CD4-positive, alpha-beta T cell treated with Interleukin-15 for 4 hours (primary cell): ENCODE measurements at places on chromosomes 3 and 15.

- DNase-seq = no peak
Measured at GRCh38 chr15:62115847-62116246, 49.1 kb downstream of the C2CD4A start.

DNA sequence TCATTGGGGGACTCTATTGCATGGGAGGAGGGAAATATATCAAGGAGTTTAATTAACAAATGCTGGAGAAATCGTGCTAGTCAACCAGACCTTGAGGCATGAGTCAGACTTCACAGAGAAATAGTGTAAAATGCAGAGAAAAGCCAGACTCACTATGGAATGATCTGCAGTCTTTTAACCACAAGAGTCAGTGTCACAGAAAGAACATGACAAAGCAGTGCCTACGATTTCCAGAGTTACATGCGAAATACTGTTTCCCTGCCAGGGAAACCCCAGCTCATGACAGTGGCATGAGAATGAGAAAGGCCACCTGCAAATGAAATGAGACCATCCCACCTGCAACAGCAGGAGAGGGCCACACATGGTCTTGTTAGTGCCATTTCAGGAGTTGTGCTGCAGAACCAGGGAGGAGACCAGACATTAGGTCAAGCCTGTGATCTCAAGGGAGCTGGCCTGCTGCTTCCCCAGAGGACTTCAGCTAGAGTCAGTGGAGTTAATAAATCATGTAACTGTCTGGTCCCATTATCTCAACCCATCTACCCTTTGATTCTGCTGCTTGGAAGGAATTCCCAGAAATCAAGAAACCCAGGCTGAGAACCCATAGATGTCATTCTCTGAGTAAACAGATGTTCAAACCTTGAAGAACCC is 79.0 kb downstream of the ERC2 start:
- DNase-seq = no peak

- no peak for DNase-seq
Measured at GRCh38 chr15:57309856-57310760, 66.2 kb upstream of the CGNL1 start.

GRCh38 chr3:126928921-126929474 is 53.9 kb upstream of the PLXNA1 start:
- DNase-seq = no peak

- DNase-seq = no peak
Measured at GRCh38 chr3:48896936-48897335, 1.7 kb downstream of the SLC25A20 start.

GRCh38 chr3:72999951-73000350 is 3.3 kb downstream of the PPP4R2 start:
- DNase-seq = no peak

GRCh38 chr3:181289306-181289705 is 299.8 kb upstream of the DNAJC19 start:
- DNase-seq = no peak

- DNase-seq = peak; percentile 63
Measured at GRCh38 chr15:63509955-63510940, 5.9 kb downstream of the USP3 start.

GRCh38 chr15:67601073-67601472 is 58.6 kb downstream of the MAP2K5 start:
- DNase-seq = no peak

DNA sequence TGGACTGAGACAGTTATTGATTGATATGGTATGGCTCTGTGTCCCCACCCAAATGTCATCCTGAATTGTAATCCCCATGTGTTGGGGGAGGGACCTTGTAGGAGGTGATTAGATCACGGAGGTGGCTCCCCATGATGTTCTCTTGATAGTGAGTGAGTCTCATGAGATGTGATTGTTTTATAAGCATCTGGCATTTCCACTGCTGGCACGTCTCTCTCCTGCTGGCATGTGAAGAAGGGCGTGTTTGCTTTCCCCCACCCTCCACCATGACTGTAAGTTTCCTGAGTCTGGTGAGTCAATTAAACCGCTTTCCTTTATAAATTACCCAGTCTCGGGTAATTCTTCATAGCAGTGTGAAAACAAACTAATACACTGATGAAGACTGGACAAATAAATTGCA is 105.6 kb upstream of the MELTF start:
- DNase-seq = no peak

GRCh38 chr3:125322166-125322565 is 53.0 kb downstream of the ZNF148 start:
- DNase-seq = no peak

- DNase-seq = no peak
Measured at GRCh38 chr3:132083583-132084279, 48.9 kb upstream of the CPNE4 start.

GRCh38 chr3:61699622-61700021 is 138.3 kb downstream of the PTPRG start:
- no peak for DNase-seq

DNA sequence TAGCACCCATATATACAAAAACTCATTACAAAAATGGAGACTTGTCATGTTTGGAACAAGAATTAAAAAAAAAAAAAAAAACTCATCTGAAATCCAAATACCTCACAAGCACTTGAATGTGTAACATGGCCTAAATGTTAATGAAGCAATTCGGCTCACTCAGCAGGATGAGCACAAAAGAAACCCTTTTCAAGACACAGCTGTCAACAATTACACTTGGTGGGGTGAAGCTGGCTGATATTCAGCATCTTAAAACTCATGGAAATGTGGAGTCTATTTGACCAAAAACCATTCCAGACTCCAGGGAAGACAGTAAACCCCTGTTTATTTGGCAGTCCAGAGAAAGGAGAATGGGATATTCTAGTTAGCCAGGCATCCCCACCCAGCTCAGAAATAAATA is 205.4 kb upstream of the TSC22D2 start:
- no peak for DNase-seq

- DNase-seq = no peak
Measured at GRCh38 chr15:39692356-39693327, 90.0 kb downstream of the FSIP1 start.

DNA sequence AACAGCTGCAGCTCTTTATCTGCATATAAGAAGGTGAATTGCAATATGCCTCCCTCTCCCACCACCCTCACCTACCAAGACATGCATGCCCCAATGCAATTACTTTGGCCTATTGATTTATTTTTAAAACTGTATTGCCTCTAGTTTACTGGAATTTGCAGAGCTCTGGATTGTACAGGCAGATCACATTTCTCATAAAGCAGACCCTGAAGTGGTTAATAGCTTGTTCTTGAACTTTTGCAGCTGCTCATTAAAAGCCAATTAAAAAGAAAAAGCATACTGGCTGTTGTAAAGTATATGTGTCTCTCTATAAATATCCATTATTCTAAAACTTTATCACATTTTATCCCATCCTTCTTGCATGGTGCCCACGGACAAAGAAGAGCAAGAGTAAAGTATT is 221.5 kb upstream of the TOPAZ1 start:
- DNase-seq = no peak

DNA sequence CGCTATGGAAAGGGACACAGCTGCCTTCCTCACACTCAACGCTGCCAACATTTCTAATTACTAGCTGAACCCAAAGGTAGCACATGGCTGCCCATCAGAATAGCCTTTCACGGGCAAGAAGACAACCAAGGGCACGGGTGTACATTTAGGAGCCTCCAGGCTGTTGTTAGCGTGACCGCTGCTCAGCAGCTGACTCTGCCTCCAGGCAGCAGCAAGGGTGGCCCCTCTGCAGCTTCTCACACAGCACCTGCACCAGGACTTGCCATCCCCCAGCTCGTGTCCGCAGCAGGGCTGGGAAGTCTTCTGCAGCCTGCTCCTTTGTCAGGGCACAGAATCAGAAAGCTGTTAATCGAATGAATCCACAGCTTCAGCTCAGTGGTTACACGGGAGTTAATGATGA is 146.8 kb downstream of the ADAMTS17 start:
- no peak for DNase-seq

DNA sequence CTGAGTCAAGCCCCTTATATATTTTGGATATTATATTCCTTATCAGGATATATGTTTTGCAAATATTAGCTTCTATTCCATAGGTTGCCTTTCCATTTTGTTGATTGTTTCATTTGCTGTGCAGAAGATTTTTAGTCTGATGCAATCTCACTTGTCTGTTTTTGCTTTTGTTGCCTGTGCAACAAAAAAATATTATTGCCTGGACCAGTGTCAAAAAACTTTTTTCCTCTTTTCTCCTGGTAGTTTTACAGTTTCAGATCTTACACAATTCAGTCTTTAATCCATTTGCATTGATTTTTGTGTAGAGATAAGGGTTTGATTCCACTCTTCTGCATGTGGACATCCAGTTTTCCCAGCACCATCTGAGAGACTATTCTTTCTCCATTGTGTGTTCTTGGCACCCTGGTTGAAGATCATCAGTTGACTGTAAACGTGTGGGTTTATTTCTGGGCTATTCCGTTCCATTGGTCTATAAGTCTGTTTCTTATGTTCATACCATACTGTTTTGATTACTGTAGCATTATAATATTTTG is 228.9 kb upstream of the NR2E3 start:
- no peak for DNase-seq

DNA sequence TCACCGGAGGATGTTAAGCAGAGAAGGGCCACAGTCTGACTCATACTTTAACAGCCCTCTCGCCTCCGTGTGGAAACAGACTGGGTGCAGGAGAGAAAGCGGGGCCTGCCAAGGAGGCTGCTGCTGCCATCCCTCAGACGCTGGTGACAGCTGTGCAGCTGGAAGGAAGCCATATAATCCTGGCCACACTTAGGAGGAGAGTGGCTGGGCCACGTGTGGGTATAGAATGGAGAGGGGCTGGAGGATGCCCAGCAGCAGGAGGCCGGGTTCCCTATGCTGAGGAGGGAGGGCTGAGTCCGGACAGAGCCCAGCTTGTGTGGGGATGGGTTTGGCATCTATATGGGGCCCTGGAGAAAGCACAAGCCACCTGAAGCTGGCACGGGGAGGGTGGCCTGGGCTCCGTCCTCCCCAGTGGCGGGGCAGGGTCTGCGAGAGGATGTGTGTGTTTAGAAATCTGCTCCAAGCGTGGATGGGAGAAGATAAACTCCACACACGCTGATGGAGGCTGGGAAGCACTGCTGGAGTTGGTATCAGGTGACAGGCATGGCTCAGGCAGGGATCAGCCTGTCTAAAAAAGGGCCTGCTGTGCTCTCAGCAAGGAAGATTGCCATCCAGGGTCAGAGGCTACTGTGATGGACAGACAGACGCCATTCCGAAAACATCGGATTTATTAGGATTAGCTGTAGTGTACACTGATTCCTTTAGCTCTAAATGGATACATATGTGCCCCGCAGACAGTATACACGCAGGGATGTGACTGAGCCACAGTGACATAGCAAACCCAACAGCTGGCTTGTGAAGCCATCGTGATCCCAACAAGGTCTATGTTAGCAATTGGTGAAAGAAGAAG is 15.9 kb downstream of the ABTB1 start:
- DNase-seq = no peak

GRCh38 chr15:66040211-66040892 is 171.1 kb downstream of the RAB11A start:
- no peak for DNase-seq

DNA sequence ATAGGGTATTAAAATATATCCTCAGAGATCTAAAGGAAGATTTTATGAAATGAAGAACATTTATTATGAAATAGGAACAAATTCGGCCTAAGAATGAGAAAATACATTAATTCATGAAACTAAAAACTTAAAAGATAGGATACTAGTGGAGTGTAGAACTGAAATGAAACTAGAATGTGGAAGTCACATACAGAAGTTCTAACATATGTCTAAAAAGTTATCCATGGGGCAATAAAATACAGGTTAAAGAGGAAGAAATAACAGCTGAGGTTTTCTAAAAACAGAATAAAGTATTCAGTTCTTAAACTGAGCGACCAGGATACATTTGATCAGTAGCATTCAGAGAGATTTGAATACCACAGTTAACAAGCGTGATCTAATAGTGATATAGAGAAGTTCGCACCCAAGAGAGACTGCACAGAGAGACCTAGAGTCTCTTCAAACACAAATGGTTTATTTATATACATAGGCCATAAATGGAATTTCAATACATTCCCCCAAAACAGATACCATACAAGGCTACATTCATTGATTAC is 85.9 kb downstream of the FEZF2 start:
- no peak for DNase-seq

- DNase-seq = no peak
Measured at GRCh38 chr3:25071846-25072245, 356.2 kb upstream of the RARB start.

DNA sequence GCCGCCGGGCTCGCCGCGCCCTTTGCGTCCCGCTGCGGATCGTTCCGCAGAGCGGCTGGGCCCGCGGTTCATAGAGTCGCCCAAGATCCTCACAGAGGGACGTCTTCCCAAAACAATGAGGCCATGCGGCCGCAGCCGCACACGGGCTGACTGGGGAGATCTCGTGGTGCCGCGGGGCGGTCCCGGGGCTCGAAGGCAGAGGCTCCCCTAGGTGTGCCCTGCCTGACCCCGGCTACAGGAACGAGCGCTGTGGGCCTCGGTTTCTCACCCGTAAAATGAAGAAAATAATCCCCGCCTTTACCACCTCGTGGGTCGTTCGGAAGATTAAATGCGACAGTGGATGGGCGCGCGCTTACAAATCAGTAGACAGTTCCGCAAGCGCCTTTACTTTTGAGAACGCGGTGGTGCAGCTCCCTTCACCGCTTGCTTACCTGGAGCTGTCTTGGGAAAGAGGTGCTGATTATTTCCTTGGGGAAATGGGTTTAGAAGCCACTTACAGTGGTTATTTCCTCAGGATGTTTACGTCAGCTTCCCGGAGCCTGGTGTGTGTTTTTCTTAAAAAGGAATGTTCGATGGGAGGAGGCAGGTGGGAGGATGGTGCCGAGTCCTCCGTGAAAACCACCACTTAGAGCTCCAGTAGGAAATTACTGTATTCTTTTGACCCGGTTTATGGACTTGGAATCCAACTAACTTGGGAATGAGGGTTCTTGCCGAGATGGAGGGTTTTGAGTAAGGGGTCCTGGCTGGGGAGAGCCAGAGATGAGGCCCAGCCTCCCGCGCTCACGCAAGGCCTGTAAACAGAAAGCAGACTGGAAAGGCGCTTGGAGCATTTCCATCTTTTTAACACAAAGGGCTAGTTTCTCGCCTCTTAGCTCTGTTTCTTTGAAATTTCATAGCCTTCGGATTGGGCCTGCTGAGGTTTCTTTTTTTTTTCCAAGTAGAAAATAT is 1.9 kb upstream of the MEX3B start:
- DNase-seq = no peak

- DNase-seq = no peak
Measured at GRCh38 chr15:57217778-57218598, 158.3 kb upstream of the CGNL1 start.

GRCh38 chr3:175729466-175729865 is 870.3 kb downstream of the NAALADL2 start:
- DNase-seq = no peak

GRCh38 chr15:31396881-31397560 is 70.4 kb downstream of the KLF13 start:
- no peak for DNase-seq
